Naive B cell (primary cell): ENCODE measurements at places on chromosomes 4 and X.

- peak; percentile 77 for DNase-seq
Observed at GRCh38 chr4:1130316-1131186, 17.2 kb upstream of the RNF212 start.

DNA sequence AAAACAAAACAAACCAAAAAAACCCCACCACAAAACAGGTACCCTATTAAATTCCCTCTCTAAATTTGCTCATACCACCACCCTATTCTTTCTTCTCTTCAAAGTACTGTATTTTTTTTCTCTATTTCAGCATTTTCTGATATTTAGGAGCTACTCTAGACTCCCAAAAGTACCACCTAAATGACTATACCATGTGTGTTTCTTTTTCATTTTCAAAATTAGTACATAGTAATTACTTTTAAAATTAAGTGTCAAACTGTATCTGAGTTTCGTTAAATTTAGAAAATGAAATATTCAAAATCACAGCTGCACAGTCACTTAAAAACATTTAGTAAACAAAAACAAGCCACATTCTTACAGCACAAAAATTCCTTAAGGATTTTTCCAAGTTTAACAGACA lies 161.7 kb downstream of the FBXW7 start:
- DNase-seq: no peak

- no peak for DNase-seq
Observed at GRCh38 chr4:121711263-121712000, 14.7 kb upstream of the ANXA5 start.

DNA sequence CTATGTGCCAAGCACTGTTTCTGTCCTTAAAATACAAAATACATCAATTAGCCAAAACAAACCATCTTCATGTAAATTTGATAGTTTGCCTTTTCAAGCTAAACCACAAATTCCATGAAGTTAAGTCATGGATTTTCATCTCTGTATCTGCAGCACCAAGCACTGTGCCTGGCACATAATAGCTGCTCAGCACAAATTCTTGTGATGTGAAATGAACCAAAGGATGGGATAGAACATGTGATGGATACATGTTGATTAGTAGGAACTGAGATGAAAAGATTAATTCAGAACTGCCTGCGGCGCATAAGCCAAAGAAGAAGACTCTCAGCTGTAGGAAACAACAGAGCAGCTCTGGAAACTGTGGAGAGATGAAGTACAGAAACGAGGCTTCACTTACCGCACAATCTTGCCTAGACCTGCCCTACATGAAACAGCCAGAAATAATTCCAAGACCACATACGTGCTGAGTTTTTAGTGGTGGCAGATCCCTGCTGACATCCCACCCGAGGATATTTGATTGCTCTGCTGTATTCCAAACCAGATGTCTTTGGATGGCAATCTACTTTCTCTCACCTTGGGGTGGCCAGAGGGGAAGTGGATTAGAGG lies 40.9 kb upstream of the DCLK2 start:
- no peak for DNase-seq

DNA sequence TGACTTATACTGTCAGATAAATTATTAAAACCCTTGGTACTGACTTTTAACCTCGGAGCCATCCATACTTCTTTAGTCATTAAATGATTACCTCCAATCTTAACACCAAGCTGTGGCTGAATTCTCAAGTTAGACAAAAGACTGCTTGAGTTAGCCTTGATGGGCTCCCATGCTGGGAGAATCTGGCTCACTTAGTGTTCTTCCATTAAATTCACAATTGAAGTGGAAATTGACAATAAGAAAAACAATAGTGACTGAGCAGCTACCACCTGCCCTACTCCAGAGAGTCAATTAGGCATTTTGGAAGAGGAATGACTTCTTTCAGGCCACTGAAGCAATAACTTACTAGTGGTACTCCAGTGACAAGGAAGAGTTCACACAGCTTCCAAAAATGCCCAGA lies 503.0 kb upstream of the CPXCR1 start:
- no peak for DNase-seq

DNA sequence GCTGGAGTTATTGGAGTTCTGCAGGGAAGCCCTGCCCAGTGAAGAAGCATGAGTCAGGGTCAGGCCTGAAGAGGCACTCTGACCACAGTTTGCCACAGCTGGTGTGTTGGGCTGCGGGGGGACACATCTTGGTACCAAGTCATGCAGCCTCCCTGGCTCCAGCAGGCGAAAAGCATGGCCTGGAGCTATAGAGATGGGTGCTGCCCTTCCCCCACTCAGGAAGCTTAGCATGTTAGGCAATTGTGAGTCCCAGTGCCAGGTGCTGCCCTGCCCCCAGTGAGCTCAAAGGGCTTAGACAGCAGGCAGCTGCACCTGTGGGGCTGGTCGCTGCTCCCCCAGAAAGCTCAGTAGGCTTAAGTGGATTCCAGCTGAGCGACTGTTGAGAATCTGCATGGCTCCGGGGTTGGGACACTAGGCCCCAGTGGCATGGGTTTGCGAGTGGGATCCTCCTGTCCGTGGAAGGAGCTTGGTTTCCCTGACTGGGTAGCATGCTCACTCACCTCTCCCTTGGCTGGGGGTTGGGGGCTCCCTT lies 755.5 kb downstream of the GLUD2 start:
- no peak for DNase-seq
